Hematopoietic multipotent progenitor cell treated with erythropoietin and hydrocortisone succinate and interleukin-3 and kit ligand, for 15 days (in vitro differentiated cells): ENCODE measurements at places on chromosomes 7 and 10.

DNA sequence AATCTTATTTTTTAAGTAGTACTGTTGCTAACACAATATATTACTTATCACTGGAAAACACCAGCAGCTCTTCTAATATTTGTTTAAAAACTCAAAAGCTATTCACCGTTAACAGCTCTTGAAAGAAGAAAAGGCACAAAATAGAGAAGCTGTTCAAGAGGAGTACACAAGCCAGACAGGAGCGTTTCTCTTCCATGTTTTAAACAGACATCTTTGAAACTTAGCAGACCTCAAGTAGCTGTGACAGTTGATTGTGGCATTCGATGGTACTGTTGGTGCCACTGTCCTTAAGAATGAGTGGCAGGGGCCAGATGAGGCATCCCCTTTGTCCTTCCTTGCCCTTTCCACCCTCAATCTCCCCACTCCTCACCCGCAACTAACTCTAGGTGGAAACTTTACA lies 81.6 kb upstream of the PRR15 start:
- no peak for DNase-seq

GRCh38 chr7:24392774-24393173 lies 108.8 kb downstream of the NPY start:
- no peak for DNase-seq

DNA sequence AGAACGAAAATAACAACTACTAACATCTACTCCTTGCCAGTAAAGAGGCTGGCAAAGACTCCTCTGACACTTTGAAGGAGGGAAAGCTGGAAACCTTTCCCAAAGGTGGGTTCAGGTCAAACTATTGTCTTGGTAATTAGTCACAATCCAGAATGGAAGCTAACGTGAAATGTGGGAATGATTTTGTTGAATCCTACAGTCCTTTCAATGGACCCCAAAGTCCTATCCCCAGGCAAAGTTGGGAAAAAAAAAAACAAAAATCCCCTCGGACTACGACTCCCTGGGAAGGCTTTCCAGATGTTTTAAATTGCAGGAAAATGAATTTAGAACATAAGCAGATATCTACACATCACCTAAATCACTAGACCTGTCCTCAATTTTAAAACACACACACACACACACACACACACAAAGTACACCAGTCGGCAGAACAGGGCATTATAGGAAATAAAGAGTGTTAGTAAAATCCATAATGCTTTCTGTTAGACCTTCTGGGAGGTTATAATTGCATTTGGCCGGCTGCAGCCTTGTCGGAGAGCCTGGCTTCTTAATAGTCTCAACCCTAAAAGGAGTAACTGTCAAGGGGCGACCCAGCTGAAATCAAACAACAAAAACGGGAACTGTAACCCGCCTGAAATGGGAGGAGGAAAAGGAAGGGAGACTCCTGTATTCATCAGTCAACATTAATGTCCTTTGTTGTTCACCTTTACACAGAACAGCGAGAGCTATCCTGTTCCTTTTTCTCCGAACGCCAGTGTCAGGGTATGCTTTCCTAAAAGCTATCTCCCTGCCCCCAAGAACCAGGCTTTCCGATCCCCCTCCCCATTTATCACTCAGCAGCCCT lies 1.5 kb downstream of the DOCK4 start:
- no peak for DNase-seq

DNA sequence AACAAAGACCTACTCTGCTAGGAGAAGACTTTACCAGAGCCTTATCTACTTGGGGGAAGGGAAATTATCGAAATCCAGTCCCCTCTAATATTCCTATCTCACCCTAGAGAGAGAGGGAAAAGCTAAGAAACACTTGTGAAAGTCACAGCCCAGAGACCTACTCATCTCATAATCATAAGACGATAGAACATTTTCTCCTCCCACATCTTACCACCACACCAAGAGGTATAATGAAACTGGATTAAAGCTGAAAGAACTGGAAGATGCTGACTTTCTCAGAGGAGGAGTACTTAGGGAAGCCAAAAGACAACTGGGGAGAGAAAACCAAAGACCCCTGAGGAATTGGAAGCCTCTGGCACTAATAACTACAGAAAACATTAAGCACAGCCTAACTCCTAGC lies 10.8 kb upstream of the CPA5 start:
- DNase-seq, result no peak

DNA sequence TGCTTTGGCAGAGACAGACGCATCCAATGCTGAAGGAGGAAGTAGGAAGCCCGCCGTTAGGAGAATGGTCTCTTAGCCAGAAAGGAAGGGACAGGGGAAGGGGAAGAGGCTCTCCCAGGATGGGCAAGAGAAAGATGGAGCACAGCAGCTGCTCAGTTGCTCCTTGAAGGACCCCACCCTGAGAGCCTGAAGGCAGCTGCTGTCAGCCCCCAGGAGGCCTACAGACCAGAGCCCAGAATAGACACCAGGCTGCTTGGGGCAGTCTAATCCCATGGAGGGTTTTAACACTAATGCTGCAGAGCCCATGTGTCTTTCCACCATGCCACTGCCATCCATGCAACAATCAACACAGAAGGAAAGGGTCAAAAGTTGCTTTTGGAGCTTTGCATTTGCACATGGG lies 3.5 kb upstream of the C7orf33 start:
- no peak for DNase-seq

GRCh38 chr7:141558544-141559183 lies 7.5 kb downstream of the AGK start:
- DNase-seq, result no peak

DNA sequence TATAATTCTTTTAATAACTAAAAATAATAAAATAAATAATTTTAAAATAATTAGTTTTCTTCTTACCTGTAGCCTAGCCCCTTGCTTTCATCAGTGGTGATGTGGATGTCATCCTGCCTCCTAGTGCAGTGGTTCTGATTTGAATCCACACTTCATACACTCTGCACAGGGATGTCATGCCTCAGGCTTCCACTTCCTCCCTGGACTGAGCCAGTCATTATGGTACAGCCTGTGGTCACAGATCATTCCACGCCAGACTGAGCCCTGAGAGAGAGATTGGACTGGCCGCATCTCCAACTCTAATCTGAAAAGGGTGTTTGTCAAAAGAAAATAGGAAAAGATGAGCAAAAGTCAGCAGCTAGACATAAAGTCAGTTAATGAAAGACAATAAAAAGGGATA lies 436.2 kb upstream of the IGFBP3 start:
- no peak for DNase-seq

DNA sequence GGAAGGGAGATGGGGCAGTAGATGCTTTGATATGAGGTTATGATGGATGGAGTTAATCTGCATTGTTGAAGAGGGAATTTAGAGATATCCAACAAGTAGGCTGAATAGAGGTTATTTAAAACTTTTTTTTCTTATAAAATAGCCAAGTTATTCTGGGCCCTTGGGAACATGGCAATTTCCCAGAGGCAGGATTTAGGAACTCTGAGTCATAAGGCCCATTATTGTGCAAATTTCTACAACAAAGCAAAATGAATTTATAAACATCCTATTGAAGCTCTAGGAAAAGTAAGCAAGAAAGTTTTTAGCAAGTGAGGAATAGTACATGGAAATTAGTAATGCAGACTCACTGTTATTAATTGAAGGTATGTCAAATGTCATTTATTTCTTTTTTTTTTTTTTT lies 160.9 kb upstream of the NPY start:
- DNase-seq, result no peak

DNA sequence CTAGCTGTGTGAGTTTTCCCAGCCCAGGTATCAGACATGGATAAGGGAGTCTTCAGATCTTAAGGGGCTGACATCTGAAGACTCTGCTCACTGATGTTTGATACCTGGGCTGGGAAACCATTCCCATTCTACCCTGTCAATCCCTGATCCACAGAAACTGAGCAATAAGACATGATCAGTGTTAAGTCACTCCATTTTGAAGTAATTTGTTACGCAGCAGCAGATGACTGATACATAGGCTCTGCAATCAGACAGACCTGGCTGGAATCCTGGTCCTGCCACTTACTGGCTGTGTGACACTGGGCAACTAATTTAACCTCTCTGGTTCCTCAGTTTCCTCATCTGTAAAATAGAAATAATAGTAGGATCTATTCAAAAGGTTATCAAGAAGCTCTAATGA lies 6.6 kb downstream of the DCLRE1C start:
- no peak for DNase-seq

DNA sequence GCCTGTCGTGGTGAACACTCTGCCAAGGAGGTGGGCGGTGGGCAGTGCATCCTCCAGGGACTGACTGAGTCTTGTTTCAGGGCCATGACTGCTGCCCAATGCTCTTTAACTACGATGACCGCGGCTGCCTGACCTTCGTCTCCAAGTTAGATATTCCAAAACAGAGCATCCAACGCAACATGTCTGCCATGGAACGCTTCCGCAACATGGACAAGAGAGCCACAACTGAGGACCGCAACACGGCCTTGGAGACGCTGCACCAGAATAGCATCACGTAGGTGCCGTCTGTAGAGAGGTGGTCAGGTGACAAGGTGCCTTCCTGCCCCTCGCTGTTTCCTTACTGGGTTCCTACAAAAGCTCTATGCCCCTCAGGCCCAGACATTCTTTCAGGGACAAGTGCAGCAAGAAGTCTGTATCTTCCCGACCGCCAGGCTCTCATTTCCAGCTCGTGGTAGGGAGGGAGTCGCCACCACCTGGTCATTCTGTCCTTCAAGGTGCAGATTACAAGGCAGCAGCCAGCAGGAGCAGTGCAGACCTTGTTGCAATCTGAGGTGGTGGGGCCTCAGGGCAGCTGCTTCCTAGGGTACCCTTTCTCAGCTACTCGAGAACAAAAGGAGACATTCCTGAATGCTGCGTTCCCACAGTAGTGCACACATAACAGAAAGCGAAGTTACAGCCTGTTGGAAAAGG lies 14.9 kb upstream of the ARPC1B start:
- no peak for DNase-seq

- DNase-seq, result no peak
Observed at GRCh38 chr7:97174303-97174702, 56.8 kb downstream of the SDHAF3 start.

- DNase-seq, result no peak
Observed at GRCh38 chr10:17023386-17024298, 106.0 kb downstream of the CUBN start.

- DNase-seq, result no peak
Observed at GRCh38 chr7:27590416-27590815, 72.3 kb downstream of the HIBADH start.

DNA sequence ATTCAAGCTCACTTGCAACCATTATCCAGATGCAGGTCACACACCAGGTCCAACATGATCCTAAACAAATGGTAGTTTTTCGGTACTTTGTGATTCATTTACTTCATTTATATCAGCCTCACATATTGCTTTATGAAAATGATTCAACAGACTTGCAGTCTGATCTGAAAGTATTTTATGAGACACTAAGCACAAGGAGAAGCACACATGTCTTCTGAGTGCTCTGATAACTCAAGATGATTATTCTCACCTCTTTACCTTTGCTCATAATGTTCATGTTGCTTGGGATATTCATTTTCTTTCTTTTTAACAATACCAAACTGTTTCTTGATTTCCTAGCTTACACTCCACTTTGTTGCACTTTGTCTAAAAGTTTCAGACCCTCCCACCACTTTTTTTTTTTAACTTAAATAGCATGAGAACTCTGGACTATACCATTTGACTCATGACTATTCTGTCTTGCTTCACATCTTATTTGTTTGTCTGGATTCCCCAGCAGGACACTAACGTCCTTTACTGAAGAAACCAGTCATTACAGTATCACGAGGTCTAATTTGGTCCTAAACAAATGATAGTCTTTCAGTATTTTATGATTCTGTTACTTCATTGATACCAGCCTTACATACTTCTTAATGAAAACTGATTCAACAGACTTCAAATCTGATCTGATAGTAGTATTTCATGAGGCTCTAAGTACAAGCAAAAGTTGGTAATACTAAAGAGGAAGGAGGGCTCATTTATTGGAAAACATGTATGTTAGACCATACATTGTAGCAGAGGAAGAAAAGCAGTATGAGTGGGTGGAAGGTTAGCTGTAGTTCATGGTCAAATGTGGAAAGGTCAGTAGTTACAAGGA lies 171.8 kb upstream of the AHR start:
- no peak for DNase-seq

- DNase-seq, result no peak
Observed at GRCh38 chr10:24825551-24825950, 101.9 kb upstream of the ARHGAP21 start.

GRCh38 chr7:141220263-141220880 lies 146.5 kb downstream of the TMEM178B start:
- no peak for DNase-seq

- no peak for DNase-seq
Observed at GRCh38 chr10:72935361-72935760, 19.2 kb downstream of the PLA2G12B start.

- no peak for DNase-seq
Observed at GRCh38 chr7:44736896-44737295, 11.8 kb upstream of the ZMIZ2 start.
